Activated naive CD4-positive, alpha-beta T cell treated with anti-CD3 and anti-CD28 coated beads, Interleukin-2, amount 50 U/mL, for 16 hours (primary cell): ENCODE measurements at places on chromosomes 4 and X.

- DNase-seq, result no peak
Measured at GRCh38 chr4:128161138-128161537, 100.0 kb downstream of the LARP1B start.

- DNase-seq, result no peak
Measured at GRCh38 chr4:55458164-55458563, 62.4 kb downstream of the TMEM165 start.

DNA sequence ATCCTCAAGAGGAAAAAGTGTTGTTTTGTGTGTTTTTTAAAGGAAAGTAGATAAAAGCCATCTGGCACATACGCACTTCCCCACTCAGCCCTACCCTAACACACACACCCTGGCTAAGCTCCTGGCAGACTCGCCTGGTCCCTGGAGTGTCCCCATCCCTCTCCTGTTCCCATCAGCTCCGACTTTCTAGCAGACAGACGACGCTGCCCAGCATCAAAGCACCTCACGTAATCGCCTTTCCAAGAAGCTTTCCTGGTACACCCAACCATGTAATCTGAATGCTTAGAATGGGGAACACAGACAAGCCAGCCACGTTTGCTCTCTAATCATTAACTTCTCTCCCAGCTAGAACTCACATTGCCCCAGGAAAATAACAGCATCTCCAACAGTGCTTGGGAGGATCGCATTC lies 116.2 kb downstream of the AFAP1 start:
- no peak for DNase-seq

- peak; percentile 85 for DNase-seq
Measured at GRCh38 chr4:108168671-108169523, at the start of gene LEF1. Gene LEF1 (minus strand): TSS chr4:108168932. CDS start chr4:108167767, 1,165 bp downstream.

DNA sequence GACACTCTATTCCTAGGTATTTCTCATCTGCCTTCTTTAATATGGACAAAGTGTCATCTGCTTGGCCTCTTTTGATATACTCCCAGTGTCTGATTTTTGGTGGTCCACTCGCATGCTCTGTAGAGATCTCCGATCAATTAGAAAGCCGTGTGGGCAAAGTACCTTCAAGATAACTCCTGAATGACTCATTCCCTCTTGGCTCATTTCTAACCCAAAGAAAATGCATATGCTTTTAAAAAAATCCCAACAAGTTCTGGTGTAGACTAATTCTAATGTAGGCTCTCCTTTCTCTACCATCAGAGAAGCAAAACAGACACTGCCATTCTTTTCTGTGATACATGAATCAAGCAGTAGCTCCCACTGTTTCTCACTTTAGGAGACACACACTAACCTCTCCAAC lies 714.9 kb upstream of the ADGRL3 start:
- DNase-seq, result no peak

- DNase-seq, result no peak
Measured at GRCh38 chr4:61511716-61512488, 311.8 kb downstream of the ADGRL3 start.

DNA sequence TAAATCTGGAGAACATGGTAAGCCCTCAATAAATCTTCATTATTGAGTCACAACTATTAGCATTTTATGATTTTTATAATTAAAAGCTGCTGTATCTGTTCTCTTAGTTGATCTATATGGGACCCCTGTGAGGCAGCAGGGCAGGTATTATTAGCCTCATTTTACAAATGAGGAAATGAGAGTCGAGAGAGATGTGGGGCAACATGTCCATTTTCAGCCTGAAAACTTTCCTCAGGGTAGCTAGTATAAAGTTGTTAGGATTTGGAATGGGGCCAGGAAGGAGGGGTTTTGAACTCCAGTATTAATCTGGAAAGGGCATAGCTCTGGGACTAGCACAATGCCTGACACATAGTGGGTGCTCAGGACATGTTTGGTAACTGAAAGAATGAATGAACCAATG lies 191.7 kb upstream of the GPC4 start:
- no peak for DNase-seq

DNA sequence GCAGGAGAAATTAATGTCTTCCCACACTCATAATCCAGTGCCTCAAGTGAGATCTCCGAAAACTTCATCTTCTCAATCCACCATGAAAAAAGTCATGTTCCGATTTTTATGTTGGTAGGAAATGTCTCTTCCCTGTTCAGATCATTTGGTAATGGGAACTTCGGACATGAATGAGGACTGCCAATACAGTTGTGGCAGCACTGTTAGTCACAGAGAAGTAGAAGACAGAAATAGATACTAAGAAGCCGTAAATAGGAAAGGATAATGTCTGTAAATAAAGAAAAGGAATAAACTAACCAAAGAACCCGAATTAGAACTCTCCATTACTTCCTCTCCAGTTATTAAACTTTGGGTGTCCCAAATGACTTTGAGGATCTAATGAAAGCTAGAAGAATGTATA lies 69.6 kb downstream of the DDX60L start:
- no peak for DNase-seq

- DNase-seq, result no peak
Measured at GRCh38 chr4:88276952-88277710, 7.2 kb downstream of the PPM1K start.

DNA sequence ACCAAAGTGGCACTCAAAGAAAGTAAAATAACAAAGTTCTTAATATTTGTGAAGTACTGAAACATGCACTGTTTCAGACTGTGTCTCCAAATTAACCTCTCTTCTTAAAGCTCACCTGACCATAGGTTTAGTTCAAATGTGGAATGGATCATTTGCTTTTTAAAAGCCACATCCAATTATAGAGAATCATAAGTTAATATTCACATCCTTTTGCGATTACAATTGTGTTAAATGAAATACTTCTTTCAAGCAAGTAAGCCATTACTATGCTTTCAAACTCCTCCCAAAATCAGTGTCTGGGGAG lies 95.3 kb upstream of the PTPN13 start:
- DNase-seq, result no peak

GRCh38 chr4:54779036-54779435 lies 121.3 kb downstream of the KIT start:
- DNase-seq, result no peak

DNA sequence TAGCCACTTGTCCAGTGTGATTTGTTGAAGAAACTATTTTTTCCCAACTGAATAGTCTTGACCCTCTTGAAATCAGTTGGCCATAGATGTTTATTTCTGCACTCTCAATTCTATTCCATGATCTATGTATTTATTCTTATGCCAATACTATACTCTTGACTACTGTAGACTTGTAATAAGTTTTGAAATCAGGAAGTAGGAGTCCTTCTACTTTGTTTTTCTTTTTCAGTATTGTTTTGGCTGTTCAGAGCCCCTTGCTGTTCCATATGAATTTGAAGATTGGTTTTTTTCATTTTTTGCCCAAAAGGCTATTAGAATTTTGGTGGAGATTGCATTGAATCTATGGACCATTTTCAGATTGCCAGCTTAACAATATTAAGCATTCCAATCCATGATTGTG lies 10.2 kb downstream of the SAP30 start:
- no peak for DNase-seq

DNA sequence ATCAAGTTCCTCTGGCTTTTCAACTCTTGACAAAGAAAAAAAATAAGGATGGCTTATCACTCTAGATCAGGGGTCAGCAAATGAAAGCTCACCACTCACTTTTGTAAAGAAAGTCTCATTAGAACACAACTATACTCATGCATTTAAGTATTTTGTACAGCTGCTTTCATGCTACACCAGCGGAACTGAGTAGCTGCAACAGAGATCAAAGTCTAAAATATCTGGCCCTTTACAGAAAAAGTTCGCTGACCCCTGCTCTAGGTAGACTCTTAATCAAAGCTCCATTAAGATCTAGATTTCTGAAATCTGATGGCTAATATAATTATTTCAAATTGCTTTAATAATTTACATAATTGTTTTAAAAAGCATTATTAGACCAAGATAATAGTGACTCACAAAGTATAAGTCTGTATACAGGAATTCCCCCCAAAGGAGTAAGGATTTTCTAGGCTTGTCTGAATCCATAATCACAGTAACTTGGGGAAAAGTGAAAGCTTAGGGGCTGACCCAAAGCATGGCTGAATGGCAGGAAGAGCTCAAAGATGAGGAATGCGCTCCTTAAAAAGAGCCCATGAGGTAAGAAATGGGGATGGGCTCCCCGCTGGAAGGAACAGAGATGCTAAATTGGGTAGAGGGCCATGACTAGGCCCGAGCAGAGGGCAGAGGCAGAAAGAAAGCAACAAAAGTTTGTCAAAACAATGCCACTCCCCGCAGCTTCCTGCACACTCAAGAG lies 140.3 kb downstream of the SH3KBP1 start:
- no peak for DNase-seq

DNA sequence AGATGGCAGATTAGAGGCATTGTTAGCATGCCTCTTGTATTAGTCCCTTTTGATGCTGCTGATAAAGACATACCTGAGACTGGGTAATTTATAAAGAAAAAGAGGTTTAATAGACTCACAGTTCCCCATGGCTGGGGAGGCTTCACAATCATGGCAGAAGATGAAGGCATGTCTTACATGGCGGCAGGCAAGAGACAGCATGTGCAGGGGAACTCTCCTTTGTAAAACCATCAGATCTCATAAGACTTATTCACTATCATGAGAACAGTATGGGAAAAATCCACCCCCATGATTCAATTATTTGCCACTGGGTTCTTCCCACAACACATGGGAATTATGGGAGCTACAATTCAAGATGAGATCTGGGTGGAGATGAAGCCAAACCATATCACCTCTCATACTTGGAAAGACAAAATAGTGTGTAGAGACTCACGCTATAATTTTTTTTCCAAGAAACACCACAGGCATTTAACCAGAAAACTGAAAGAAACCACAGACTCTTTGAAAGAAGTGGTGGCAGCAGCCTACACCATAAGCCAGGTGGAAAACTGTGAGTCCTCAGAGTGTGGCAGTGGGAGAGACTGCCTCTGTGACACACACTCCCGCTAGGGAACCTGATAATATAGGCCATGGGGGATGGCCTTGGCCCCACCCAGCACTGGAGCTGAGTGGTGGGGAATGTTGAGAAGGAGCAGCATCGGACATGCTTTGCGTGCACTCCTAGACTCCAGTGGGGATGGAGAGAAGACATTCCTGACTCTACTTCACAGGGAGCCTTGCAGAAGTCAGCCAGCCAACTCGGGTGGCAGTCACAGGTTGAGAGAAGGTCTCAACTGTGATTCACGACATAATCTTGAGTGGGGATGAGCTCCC lies 51.5 kb downstream of the SLC2A9 start:
- DNase-seq, result no peak

GRCh38 chr4:80926446-80926845 lies 104.1 kb upstream of the BMP3 start:
- DNase-seq, result no peak

- no peak for DNase-seq
Measured at GRCh38 chr4:74397748-74398426, 32.9 kb downstream of the EREG start.

- no peak for DNase-seq
Measured at GRCh38 chrX:107454302-107454701, 4.8 kb downstream of the FRMPD3 start.

DNA sequence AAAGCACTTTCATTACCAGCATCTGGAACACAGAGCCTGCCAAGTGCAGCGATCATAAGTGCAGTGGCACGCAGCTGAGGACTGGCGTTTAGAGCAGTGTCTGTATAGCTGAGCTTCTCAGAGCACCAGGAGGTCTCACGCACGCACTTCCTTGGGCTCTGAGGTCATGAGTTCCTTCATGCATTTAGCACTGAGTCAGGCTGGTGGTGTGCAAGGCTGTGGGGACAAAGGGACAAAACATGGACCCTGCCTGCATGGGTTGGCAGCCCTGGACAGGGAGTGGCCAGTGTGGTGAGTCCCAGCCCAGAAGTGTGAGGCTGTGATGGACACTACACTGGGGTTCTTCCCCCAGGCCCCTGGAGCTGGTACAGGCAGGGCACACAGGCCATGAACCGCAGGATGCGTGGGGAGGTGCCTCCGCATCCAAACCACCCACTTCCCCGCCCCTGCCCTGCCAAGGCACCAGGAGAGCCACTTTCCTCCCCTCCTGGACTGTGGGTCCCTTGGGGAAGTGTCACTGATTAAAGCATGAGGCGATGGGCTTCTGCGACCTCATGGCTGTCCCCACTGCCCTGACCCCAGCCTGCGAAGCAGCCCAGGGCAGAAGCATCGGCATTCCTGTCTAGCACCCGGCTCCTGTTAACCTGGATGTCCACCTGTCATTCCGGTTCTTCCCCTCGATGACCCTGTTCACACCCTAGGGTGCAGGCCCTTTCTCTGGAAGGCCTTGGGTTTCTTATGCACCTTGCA lies 37.2 kb upstream of the GPR78 start:
- no peak for DNase-seq

DNA sequence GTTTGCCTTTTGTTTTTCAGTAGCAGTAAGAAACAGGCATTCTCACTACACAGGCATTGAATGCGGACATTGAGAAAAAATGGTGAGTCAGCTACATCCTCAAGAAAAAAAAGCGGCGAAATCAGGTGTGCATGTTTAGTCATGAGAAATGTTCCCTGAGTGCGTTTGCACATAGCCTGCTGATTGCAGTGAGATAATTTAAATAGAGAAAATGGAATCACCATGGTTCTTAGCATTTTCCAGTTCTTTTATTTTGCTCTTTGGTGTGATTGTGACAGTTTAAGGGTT lies 54.1 kb upstream of the CLDN34 start:
- no peak for DNase-seq

GRCh38 chr4:31645236-31645635 lies 925.1 kb downstream of the PCDH7 start:
- DNase-seq, result no peak

DNA sequence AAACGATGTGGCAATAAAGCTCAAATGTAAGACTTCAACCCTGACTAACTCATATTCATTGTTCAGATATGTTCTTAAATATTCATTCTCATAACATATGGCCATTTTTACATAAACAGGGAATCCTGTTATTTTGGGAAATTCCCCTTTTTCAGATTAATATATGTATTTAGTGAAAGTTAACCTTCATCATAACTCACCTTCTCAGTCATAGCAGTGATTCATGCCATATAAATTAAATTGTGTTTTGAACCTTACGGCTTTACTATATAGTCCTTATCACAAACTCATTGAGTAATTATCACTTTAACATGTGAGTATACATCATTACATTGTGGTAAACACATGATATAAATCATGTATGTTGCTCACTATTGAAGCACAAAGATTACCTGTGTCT lies 392.5 kb upstream of the TRAM1L1 start:
- no peak for DNase-seq

DNA sequence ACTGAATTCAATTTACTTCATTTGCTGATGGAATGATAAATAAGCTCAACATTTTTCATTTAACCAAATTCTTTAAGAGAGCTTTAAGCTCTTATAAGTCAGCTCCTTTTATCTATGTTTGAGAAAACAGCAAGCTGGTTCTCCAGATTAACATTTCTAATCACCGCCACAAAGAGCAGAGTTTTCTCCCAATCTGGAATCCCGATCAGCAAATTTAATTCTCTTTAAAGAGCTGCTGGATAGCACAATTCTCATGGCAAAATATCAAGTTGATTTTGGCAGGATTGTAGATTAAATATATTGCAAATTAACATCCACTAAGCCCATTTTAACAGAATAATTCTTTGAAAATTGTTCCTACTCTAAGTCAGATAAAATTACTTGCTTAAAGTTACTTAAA lies 48.8 kb downstream of the RPS6KA3 start:
- no peak for DNase-seq

- no peak for DNase-seq
Measured at GRCh38 chr4:145779319-145779801, 99.4 kb downstream of the C4orf51 start.
